ENCODE measurements at places on chromosomes 3 and 15.

GRCh38 chr3:15974647-15975046, 176.9 kb upstream of the ANKRD28 start:
- DNase-seq, result no peak

GRCh38 chr3:105162448-105162847, 204.3 kb upstream of the ALCAM start:
- DNase-seq, result no peak

- no peak for DNase-seq
Observed at GRCh38 chr3:97197083-97197482, 382.7 kb downstream of the EPHA6 start.

DNA sequence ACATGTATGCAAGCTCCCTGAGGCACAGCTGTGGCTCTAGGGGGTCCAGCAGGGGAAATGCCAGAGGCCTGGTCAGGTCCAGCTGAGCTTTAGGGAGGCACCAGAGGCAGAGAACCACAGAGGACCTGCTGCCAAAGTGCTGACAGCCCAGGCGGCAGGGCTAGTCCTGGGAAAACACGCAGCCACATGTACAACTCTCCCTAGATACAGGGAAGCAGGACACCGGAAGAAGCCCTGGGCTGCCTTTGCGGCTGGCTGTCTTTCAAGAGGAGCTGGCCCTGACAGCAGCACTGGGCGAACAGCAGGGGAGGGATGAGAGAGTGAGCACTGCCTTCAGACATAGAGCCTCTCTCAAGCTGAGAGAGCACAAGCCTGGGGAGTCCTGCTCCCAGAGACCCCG, 40.7 kb downstream of the RFT1 start:
- DNase-seq, result no peak

- DNase-seq, result no peak
Observed at GRCh38 chr3:197031315-197032285, 2.0 kb upstream of the MELTF start.

DNA sequence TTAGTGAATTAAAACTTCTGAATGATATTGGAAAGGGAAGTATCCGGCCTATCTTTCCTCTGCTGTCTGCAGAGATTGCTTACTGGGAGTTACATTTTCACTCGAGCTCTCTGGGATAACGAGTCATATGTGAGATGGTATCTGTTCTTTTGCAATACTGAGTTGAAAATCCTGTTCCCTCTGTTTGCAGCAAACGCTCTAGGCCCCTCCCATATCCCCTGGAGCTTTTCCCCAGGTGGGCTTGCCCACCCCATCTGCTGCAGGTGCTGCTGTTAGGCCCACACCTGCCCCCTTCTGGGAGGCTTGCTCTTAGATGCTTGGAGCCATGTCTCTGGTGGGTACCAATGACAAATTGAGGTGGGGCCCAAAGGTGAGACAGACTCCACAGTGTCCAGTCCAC, 42.7 kb upstream of the MTMR10 start:
- no peak for DNase-seq

DNA sequence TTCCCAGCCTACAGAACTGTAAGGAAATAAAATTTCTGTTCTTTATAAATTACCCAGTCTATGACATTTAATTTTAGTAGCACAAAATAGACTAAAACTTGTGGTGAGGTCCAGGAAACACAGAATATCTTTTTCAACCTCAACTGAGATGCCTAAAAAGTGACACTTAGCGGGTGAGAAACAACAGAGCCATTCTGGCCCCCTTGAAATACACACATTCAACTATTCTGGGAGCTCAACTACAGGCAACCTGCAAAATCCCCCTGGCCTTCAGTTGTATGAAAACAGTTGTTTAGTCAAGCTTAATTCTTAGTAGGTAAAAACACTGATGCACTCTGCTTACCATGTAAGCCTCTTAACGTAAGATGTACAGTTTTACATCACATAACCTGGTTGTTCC, 66.8 kb downstream of the ANKRD28 start:
- DNase-seq, result no peak

- no peak for DNase-seq
Observed at GRCh38 chr15:94314639-94315038, 83.3 kb downstream of the MCTP2 start.

DNA sequence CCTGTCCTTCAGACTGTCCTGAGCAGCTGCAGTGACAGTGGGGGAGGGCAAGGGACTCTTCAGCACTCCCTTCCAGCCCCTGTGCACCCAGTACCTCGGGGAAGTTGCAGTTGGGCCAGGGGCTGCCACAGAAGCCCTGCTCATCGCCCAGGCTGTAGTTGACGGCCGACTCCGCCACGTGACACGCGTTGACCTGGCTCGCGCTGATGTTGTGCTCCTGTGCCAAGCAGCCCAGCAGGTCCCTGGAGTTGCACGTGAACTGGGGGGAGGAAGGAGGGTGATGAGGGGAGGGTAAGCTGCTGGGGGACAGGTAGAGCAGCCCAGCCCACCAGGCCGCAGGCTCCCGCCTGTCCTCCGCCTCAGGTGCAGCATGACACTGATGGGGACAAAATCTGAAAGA, 101.2 kb downstream of the SEC22A start:
- no peak for DNase-seq

GRCh38 chr3:197802779-197803459, 11.9 kb downstream of the LRCH3 start:
- DNase-seq, result no peak

GRCh38 chr3:184508938-184509337, 52.6 kb upstream of the EPHB3 start:
- no peak for DNase-seq

- DNase-seq, result no peak
Observed at GRCh38 chr15:68618908-68619698, 40.3 kb downstream of the CORO2B start.

DNA sequence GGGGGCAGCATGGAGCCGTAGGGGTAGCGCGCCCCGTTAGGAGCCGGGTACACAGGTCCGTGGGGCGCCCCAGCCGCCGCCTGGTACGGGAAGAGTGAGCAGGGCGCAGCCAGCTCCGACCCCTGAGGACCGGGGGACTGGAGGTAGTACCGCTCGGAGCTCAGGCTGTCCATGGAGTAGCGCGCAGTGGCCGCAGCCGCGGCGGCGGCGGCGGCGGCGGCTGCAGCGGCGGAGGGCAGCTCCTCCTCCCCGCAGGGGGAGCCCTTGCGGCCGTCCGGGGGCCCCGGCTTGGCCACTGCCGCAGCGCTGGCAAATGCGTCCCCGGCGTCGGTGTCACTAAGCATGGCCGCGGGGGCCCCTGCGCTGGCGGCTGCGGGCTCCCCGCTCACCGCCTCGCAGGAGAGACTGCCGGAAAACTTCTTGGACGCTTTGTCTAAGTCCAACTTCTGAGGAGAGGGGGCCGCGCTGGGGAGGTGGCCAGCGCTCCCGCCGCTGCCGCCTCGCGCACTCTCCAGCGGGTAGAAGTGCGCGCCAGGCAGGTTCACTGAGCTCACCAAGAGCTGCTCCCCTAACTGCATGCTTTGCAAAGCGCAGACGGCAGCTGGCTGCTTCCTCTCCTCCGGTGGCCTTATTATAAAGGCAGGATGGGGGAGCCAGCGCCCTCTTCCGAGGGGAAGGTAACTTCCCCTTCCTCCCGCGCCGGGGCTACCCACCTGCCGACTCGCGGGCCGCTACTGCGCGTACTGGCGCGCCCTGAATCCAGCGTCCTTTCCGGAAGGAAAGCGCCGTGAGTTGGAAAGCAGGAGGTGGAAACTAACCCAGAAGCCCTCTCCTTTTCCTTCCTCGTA, at the start of gene EOMES:
Gene EOMES, minus strand, starts transcription at position 607 of the 848 bp plus-strand sequence. Its CDS starts 29 bp downstream, at position 578.
- DNase-seq, result peak; percentile 62

GRCh38 chr15:44720460-44721176, 9.3 kb downstream of the B2M start:
- no peak for DNase-seq

- DNase-seq, result no peak
Observed at GRCh38 chr3:171890398-171890797, 47.2 kb downstream of the TMEM212 start.

DNA sequence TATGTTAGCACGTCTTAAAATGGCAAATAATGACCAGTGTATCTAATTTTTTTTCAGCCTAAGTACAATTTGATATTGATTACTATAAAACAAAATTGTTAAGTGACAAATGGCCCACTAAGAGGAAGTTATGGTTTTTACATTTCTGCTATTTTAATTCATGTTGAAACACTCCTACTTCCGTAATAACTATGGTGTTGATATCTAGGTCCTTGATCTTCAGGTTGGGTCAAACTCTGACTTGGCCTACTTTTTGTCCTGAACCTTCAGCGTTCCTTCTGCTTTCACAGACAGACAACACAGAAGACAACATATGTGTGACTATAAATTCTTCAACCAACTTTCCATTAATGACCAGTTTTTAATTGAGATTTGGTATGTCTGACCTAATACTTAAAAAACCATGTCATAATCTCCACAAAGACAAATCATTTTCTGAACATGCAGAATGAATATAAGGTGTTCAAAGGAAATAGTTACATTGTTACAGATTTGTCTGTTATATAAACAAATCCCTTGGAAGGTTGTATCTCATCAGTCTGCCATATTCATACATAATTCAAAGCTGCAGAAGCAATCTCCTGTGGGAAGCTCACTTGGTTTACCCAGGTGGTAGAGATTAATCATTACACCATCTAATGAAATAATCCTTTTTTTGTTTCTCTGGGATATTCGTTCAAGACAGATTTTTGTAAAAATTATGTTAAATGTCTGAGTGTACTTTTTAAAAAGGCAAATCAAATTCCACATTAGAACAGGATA, 92.1 kb upstream of the TSPAN3 start:
- DNase-seq, result no peak

- DNase-seq, result no peak
Observed at GRCh38 chr3:100057716-100058575, 56.4 kb downstream of the FILIP1L start.

DNA sequence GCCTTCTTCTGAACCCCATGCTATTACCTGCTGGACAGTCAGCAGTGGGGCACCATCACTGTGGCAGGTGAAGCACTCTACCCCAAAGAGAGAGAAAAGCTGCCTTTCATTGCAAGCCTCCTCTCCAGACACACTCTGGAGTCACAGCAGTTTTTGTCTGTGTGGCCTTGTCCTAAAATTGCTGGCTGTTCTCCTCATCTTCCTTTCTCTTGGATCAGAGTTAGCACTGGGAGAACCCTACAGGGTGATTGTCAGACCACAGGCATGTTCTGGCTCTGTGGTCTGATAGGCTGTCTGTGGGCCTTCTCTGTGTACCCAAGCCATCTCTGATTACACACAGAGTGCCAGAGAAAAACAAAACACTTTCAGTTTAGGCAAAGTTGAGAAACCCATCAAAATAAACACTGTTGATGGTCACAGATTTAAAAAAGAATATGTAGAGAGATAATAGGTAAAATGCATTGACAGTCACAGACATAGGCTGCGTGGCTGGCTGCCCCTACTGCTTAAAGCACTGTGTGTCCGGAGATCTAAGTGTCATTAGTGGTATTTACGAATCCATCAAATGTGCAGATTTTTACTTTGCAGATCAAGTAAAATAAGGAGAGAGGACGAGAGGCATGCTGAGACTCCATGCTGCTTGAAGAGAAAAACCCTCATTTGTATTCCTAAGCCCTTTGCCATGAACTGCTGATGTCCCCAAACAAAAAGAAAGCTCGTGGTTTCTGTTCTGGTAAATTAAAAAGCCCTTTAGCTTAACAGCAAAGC, 689.9 kb downstream of the TUSC7 start:
- DNase-seq, result no peak

GRCh38 chr3:146491303-146491702, 21.9 kb upstream of the PLSCR2 start:
- no peak for DNase-seq

DNA sequence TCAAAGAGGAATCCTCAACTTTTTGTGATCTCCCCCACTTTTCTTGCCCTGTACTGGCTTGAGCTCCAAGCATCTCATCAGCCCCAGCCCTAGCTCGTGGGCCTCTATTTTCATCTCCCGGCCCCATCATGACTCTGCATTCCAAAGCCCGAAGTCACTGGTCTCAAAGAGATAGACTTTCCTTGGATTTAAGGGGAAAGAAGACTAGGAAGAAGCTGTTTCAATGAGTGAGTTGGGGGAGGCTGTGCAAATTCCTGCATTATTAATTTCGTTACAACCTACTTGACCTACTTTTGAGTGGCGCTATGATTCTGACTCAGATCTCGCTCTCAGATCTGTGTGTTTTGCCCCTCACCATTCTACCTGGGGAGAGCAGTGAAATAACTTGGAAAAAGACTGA, 266.6 kb upstream of the TBL1XR1 start:
- no peak for DNase-seq

DNA sequence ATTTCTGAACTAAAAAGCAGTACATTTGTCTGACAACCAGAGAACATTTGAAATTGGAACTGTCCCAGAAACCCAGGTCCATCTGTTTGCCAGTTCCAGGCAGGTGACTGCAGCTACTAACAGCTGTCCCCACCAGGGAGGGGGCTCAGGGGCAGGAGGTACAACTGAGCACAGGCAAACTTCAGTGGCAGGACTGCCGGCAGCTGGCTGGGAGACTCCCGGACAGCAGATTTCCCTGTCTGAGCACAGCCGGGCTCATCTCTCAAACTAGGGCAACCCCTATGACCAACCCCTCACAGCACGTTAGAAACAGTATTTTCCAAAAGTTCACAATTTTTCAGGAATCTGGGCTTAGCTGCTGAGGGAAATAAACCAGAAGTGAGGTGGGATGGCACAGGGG, 88.8 kb downstream of the MEGF11 start:
- no peak for DNase-seq

DNA sequence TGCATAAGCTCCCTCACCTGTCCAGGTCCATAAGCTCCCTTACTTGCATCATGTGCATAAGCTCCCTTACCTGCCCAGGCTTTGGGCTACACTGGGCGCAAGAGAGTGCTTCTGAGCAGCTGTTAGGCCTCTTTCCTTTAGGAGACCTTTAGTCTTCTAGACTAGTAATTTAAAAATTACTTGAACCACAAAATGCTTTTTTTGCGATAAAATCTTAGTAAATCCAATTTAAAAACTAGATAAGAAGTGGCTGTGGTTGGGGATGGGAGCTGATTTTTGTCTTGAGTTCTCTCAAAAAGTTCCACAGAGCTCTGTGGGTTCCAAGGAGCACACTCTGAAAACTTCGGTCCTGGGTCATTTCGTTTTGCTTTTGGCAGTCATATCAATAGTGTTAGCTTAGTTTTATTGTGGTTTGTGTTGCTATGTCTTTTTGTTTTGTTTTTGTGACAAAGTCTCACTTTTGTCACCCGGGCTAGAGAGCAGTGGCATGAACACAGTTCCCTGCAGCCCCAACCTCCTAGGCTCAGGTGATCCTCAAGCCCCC, 6.7 kb downstream of the CEMIP start:
- DNase-seq, result no peak

GRCh38 chr15:64599226-64599625, 138.8 kb downstream of the ZNF609 start:
- DNase-seq, result no peak

DNA sequence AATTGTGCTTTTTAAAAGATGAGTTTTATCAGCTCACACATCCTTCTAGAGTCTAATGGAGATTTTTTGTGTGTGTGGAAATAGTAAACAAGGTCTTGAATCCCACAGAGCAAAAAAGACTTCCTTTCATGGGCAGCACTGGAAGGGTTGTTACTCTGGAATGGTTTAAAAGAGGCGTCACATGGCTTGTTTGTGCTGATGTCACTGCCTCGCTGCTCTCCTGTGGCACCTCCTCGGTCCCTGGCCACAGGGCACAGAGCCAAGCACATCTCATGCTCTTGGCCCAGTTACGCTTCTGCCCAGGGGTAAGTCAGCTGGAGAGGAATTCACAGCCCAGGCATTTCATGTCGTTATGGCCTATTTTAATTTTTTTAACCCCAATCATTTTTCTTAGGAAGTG, 53.2 kb downstream of the PGPEP1L start:
- DNase-seq, result no peak

- DNase-seq, result no peak
Observed at GRCh38 chr3:77407441-77407840, 367.5 kb downstream of the ROBO2 start.

All from effector CD4-positive, alpha-beta T cell (primary cell).